ENCODE measurements at places on chromosomes 5 and 9.

- peaks cover 9% of the 10 kb centered on the region for H3K27me3 ChIP-seq
- no peaks in the 10 kb centered on the region for H3K36me3 ChIP-seq
- H3K4me3 ChIP-seq = no peak overlapping the region
- no peak for DNase-seq
- no peaks in the 10 kb centered on the region for H3K4me1 ChIP-seq
- H3K27ac ChIP-seq = no peak overlapping the region
Observed at GRCh38 chr5:139882316-139882715, 86.7 kb downstream of the PSD2 start.

DNA sequence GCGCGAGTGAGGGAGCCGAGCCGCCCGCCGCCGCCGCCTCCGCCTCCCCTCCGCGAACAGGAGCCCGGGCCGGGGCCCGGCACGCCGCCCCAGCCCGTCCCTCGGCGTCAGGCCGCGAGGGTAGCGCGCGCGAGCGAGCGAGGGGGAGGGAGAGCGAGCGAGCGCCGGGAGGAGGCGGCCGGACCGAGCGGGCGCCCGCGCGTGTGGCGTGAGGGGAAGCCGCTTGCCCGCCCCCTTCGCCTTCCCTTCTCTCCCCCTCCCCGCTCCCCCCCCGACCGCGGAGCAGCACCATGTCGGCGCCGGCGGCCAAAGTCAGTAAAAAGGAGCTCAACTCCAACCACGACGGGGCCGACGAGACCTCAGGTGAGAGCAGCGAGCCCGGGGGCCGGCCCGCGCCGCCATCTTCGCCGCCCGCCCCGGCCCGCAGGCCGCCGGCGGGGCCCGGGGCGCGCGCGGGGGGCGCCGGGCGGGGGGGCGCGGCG lies 312 bp downstream of the SET start:
- peaks cover 5% of the 10 kb centered on the region for H3K36me3 ChIP-seq
- H3K27me3 ChIP-seq = no peaks in the 10 kb centered on the region
- peaks cover 12% of the 10 kb centered on the region for H3K4me1 ChIP-seq
- H3K27ac ChIP-seq = peak overlapping the region; percentile 46
- H3K4me3 ChIP-seq = peak overlapping the region; percentile 27

DNA sequence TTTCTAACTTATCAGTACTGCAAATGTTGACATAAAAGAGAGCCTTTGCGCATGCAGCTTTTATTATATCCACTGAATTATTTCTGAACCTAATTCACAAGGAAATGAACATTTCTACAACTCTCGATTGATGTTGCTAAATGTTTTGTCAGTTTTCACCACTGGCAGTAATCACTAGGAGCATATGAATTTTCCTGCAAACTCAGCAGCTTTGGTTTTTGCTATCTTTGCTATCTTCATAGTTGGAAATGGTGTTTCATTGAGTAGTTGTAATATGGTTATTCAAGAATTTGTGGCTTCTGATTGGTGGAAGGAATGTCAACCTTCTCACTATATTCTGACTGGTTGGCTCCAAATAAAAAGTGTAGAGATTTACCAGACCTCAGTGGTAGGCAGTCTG lies 8.9 kb upstream of the SHC3 start:
- no peaks in the 10 kb centered on the region for H3K36me3 ChIP-seq
- no peak overlapping the region for H3K27ac ChIP-seq
- H3K4me1 ChIP-seq = no peaks in the 10 kb centered on the region
- DNase-seq = no peak
- no peak overlapping the region for H3K4me3 ChIP-seq

DNA sequence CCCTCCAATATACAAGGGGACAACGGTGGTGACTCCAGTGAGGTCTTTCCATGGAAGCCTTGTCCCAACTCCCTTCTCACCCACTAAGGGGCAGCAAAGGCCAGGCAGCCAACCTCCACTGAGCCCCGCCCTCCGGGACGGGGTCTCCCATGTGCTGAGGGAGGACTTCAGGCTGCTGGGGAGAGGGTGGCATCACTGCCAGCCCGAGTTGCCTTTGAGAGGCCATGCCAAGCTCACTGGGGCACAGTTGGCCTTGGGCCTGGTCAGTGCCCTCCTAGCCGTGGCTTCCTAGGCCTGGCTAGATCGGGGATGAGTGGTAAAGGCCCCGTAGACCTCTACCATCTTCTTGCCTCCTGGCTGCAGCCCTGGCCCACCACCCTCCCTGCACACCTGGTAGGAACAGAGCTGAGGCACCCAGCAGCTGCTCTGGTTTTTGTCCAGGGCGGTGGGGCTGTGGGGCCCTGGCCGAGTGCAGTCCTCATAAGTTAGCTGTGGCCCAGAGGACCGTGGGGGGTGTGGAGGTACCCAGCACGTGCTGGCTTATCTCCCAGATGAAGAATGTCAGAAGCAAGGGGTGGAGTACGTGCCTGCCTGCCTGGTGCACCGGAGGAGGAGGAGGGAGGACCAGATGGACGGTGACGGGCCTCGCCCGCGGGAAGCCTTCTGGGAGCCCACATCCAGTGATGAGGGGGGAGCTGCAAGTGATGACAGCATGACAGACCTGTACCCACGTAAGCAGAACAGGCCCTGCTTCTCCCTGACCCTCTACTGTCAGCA lies 3.2 kb downstream of the SURF2 start:
- H3K36me3 ChIP-seq = peaks cover 34% of the 10 kb centered on the region
- no peak overlapping the region for H3K27ac ChIP-seq
- peaks cover 6% of the 10 kb centered on the region for H3K4me1 ChIP-seq
- H3K27me3 ChIP-seq = no peaks in the 10 kb centered on the region
- H3K4me3 ChIP-seq = no peak overlapping the region

GRCh38 chr5:177588413-177588909 lies 3.5 kb upstream of the TMED9 start:
- DNase-seq = no peak
- peaks cover 2% of the 10 kb centered on the region for H3K36me3 ChIP-seq
- H3K4me3 ChIP-seq = no peak overlapping the region
- H3K27ac ChIP-seq = no peak overlapping the region

- no peaks in the 10 kb centered on the region for H3K36me3 ChIP-seq
- no peak overlapping the region for H3K4me3 ChIP-seq
Observed at GRCh38 chr5:119895066-119895465, 265.7 kb downstream of the FAM170A start.

DNA sequence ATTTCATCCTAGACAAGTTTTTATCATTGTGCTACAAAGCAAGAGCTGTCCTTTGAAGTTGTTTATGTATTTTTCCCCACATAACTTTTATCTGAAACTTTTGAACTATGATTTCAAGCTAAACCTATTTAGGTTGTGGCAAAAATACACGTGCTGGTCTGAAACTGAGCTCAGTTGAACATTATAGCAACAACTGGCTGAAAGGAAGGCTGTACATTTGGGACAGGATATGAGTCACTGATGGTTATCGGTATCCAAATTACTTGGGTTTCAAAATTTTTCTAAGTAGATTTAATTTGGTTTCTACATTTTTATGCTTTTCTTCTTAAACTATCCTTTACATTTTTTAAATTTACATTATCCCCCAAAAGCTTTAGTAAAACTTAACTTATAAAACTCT lies 627.3 kb upstream of the NUDT12 start:
- H3K4me3 ChIP-seq = no peak overlapping the region
- no peaks in the 10 kb centered on the region for H3K36me3 ChIP-seq
- no peak overlapping the region for H3K27ac ChIP-seq
- H3K27me3 ChIP-seq = no peaks in the 10 kb centered on the region
- no peaks in the 10 kb centered on the region for H3K4me1 ChIP-seq
- DNase-seq = peak; percentile 86

GRCh38 chr5:88732181-88732633 lies 150.8 kb downstream of the MEF2C start:
- DNase-seq = peak; percentile 86
- H3K27ac ChIP-seq = peak overlapping the region; percentile 49
- no peaks in the 10 kb centered on the region for H3K36me3 ChIP-seq
- H3K4me1 ChIP-seq = peaks cover 2% of the 10 kb centered on the region

- DNase-seq = peak; percentile 35
- no peaks in the 10 kb centered on the region for H3K27me3 ChIP-seq
- H3K27ac ChIP-seq = peak overlapping the region; percentile 38
- peaks cover 4% of the 10 kb centered on the region for H3K36me3 ChIP-seq
- peak overlapping the region; percentile 67 for H3K4me3 ChIP-seq
Observed at GRCh38 chr9:136093346-136093986, 1.6 kb downstream of the NACC2 start.

DNA sequence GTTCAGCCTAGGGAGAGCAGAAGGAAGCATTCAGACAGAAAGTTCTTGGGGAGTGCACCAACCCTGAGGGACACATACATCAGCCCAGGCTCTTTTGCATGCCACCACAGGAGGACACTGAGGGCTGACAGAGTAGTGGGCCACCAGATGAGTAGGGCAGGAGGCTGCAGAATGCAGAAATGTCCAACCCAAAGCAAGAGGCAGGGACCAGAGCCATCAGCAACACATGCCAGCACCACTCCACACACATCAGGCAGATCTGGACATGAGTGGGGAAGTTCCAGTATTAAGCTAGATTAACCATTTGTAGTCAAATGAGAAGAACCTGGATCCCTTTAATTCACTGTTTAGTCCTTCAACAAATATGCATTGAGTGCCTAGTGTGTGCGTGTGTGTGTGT lies 35.7 kb upstream of the OTULINL start:
- no peak overlapping the region for H3K27ac ChIP-seq
- peaks cover 7% of the 10 kb centered on the region for H3K27me3 ChIP-seq
- H3K4me1 ChIP-seq = no peaks in the 10 kb centered on the region

DNA sequence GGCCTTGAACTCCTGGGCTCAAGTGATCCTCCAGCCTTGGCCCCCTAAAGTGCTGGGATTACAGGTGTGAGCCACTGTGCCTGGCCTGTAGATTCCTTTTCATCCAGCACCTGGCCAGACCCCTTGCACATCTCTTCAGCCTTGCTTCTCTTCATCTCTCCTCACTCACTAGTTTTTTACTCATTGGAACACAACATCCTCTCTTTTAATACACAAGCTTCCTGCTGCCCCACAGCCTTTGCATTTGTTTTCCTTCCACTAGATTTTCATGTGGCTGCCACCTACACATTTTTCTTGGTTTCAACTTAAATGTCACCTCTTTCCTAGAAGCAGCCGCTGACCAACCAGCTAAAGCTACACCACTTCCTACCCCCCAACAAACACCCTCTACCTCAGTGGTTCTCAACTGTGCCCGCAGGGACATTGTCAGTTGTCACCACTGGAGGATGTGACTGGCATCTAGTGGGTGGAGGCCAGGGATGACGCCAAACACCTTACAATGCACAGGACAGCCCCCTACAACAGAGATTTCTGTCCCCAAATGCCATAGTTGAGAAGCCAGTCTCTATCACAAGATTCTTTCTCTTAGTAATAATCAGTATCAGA lies 33.7 kb downstream of the HAVCR1 start:
- no peak overlapping the region for H3K27ac ChIP-seq
- DNase-seq = no peak
- no peaks in the 10 kb centered on the region for H3K36me3 ChIP-seq
- no peaks in the 10 kb centered on the region for H3K27me3 ChIP-seq

GRCh38 chr9:128792134-128792533 lies 5.1 kb downstream of the TBC1D13 start:
- peaks cover 14% of the 10 kb centered on the region for H3K36me3 ChIP-seq
- no peak for DNase-seq
- no peak overlapping the region for H3K4me3 ChIP-seq
- no peak overlapping the region for H3K27ac ChIP-seq
- no peaks in the 10 kb centered on the region for H3K4me1 ChIP-seq

- no peaks in the 10 kb centered on the region for H3K36me3 ChIP-seq
- H3K4me3 ChIP-seq = no peak overlapping the region
- H3K27ac ChIP-seq = no peak overlapping the region
- H3K27me3 ChIP-seq = no peaks in the 10 kb centered on the region
- peak; percentile 14 for DNase-seq
Observed at GRCh38 chr5:73668486-73669111, 42.6 kb downstream of the ARHGEF28 start.

DNA sequence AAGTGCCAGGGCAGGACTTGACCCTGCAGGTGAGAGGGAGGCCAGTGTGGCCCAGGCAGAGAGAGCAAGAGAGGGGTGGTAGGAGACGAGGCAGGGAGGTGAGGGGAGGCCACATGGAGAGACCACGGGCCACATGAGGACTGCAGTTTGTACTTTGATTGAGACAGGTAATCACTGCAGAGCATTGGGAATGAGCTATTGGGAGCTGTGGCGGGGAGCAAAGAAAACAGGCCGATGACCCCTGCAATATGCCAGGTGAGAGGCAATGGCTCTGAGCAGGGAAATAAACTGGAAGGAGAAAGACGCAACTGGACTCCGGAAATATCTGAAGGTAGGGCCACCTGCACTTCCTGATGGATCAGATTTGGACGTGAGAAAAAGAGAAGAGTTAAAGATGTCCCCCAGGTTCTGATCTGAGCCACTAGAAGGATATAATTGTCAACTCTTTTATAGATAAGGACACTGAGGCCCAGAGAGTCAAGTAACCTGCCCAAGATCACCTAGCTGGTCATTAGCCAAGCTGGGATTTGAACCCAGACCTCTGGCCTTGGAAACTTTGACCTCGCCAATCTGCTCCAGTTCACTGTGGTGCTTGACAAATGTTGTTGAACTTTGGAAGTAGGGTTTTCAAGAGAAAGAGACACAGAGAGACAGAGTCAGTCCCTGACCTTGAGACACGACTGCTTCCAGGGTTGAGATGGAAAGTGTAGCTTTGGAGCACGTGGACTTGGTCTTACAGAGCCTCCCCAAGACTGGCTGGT lies 42.3 kb downstream of the DUSP1 start:
- H3K27me3 ChIP-seq = no peaks in the 10 kb centered on the region
- H3K36me3 ChIP-seq = no peaks in the 10 kb centered on the region
- no peak overlapping the region for H3K4me3 ChIP-seq
- H3K27ac ChIP-seq = no peak overlapping the region
- H3K4me1 ChIP-seq = peaks cover 13% of the 10 kb centered on the region

- DNase-seq = no peak
- no peaks in the 10 kb centered on the region for H3K4me1 ChIP-seq
- no peak overlapping the region for H3K27ac ChIP-seq
- no peaks in the 10 kb centered on the region for H3K27me3 ChIP-seq
- H3K36me3 ChIP-seq = no peaks in the 10 kb centered on the region
Observed at GRCh38 chr5:153358315-153358976, 132.0 kb upstream of the GRIA1 start.

GRCh38 chr9:87223392-87224246 lies 274.0 kb upstream of the DAPK1 start:
- H3K4me3 ChIP-seq = no peak overlapping the region
- H3K36me3 ChIP-seq = no peaks in the 10 kb centered on the region
- H3K27ac ChIP-seq = no peak overlapping the region
- H3K27me3 ChIP-seq = no peaks in the 10 kb centered on the region
- peaks cover 2% of the 10 kb centered on the region for H3K4me1 ChIP-seq

- no peaks in the 10 kb centered on the region for H3K36me3 ChIP-seq
- peaks cover 15% of the 10 kb centered on the region for H3K4me1 ChIP-seq
- H3K27me3 ChIP-seq = no peaks in the 10 kb centered on the region
- H3K4me3 ChIP-seq = no peak overlapping the region
- DNase-seq = peak; percentile 33
Observed at GRCh38 chr9:6564868-6565267, 80.7 kb downstream of the GLDC start.

DNA sequence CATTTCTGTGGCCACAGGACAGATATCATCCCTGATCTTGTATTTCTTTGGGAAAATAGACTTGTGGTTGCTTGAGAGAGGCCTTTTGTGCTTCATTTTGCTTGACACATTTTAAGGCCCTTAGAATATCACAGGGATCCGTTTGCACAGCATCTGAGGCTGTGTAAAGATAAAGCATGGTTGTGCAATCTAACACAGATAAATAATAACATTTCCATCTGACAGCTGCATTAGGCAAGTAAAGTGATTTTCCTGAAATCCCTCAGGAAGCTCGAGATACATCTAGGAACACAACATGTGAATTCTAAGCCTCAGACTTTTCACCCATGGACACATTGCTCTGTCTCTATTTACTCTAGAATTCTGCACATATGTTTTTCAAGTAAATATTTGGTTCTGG lies 212.8 kb upstream of the ADAMTSL1 start:
- peaks cover 3% of the 10 kb centered on the region for H3K4me1 ChIP-seq
- H3K27ac ChIP-seq = no peak overlapping the region
- H3K4me3 ChIP-seq = no peak overlapping the region
- no peaks in the 10 kb centered on the region for H3K36me3 ChIP-seq

GRCh38 chr5:175700991-175701390 lies 43.1 kb downstream of the HRH2 start:
- no peak for DNase-seq
- no peak overlapping the region for H3K4me3 ChIP-seq
